Suppressor macrophage treated with lipopolysaccharide for 4 hours (primary cell): ENCODE measurements at places on chromosomes 5 and 9.

GRCh38 chr9:122394265-122395125, 23.7 kb downstream of the PTGS1 start:
- DNase-seq: peak; percentile 49

- DNase-seq: no peak
Measured at GRCh38 chr5:150142185-150142958, 13.3 kb downstream of the PDGFRB start.

- DNase-seq: peak; percentile 75
Measured at GRCh38 chr5:150350524-150351344, 6.8 kb upstream of the TCOF1 start.

DNA sequence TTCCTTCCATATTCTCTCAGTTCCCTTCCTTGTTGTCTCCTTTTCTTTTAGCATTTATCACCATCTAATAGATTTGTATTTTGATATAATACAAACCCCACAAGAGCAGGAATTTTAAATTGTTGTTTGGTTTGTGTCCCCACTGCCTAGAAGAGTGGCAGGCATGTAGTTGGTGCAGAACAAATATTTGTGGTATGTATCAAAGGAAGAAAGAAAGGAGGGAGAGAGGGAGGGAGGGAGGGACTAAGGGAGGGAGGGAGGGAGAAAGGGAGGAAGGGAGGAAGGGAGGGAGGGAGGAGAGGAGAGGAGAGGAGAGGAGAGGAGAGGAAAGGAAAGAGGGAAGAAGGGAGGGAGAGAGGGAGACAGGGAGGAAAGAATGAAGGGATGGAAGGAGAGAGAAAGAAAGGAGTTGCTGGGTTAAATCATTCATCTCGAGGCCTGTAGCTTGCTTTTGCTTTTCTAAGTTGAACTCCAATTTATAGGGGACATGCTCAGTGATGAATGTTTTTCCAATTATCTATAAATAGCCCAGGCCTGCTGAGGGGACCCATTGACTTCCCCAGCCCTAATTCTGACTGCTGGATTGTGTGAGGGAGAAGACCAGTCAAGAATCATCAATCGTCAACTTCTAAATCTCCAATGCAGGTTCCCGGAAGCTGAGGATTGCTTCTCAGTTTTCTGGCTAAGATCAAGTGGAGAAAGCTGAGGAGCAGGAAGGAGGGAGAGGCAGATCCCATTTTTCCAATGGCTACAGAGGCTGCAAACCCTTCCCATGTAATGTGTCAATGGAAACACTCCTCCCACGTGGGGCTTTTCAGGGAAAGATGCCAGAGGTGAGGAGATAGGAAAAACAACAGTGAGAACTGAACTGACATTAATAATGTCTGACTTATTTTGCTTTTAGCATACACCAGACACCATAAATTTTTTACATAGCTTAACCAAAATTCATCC, 320.7 kb downstream of the ASTN2 start:
- no peak for DNase-seq

GRCh38 chr5:15008476-15008875, 136.9 kb upstream of the ANKH start:
- peak; percentile 73 for DNase-seq

DNA sequence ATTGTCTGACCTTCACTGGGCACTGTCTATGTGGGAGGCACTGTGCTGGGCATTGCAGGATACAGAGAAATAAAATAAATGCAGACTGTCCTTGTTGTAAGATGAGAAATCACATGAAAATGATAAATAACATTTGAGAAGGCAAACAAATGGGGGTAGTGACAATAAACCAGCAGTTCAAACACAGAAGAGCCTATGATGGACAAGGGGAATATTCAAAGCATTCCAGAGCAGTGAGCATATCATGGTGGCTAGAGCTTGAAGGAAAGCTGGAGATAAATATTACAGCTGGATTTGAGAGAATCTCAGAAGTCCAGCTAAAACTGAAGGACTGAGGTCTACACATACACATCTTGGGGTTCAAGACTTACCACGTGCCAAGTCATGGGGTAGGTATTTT, 209.9 kb downstream of the ASTN2 start:
- no peak for DNase-seq

DNA sequence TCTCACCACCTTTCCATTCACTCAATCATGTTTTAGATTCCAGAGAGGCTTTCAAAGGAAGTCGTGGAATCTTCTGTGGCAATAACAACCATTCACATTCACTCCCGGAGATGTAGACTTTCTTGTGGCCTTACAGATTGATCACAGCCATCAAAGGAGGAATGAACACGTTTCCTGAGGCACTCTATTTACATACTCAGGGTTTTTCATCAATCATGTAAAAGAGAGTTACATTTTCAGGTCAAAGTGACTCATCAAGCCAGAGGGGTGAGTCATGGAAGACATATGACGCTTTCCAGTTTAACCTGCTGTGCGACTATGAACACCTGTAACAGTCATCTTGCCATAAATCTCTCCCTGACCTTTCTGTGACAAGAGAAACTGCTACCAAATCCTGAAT, 39.3 kb upstream of the RAD23B start:
- no peak for DNase-seq

DNA sequence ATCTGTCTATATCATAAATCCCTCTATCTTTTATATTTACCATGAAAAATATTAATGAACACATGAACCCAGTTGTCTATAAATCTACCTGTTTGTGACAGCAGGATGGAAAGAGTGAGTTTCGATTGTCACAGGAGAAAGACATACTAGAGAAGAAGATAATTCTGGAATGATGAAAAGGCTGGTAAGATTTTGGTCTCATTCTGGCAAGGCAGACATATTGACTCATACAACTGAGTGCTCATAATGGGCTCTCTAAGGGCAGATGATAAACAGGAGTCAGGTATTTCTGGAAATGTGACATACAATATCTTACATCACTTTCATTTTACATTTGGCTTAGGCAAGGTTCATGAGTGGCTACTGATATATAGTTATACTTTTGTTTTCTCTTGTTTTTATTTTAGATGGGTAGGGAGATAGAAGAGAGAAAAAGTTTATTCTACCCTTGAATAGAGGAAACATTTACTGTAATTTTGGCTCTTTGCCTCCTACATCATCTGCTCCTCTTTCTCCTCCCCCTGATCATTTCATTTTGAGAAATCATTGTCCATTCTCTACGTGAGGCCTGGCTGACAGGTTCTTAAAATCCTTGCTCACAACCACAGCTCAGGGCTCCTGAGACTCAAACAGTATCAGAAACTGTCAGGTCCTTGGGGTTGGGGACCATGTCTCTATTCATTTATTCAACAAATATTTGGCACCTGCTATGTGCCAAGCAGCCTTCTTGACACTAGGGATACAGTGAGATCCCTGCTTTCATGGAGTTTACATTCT, 14.4 kb downstream of the ELOVL7 start:
- peak; percentile 15 for DNase-seq
